NCI-H460 (cell line): ENCODE measurements at places on chromosomes 7 and 10.
A peak's percentile ranks its signal among the peaks of the same experiment; 100 is the strongest.

DNA sequence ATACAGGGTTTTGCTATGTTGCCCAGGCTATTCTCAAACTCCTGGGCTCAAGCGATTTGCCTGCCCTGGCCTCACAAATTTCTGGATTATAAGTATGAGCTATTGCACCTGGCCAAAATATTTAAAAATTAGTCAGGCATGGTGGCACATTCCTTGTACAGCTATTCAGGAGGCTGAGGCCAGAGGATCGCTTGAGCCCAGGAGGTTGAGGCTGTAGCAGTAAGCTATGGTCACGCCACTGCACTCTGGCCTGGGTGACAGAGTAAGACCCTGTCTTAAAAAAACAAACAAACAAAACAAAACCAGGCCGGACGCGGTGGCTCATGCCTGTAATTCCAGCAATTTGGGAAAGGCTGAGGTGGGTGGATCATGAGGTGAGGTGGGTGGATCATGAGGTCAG, 14.5 kb upstream of the SIRT1 start:
- no peak for DNase-seq

- peak; percentile 43 for DNase-seq
These were observed 975.2 kb downstream of the SORCS1 start for GRCh38 chr10:106189292-106189691.

DNA sequence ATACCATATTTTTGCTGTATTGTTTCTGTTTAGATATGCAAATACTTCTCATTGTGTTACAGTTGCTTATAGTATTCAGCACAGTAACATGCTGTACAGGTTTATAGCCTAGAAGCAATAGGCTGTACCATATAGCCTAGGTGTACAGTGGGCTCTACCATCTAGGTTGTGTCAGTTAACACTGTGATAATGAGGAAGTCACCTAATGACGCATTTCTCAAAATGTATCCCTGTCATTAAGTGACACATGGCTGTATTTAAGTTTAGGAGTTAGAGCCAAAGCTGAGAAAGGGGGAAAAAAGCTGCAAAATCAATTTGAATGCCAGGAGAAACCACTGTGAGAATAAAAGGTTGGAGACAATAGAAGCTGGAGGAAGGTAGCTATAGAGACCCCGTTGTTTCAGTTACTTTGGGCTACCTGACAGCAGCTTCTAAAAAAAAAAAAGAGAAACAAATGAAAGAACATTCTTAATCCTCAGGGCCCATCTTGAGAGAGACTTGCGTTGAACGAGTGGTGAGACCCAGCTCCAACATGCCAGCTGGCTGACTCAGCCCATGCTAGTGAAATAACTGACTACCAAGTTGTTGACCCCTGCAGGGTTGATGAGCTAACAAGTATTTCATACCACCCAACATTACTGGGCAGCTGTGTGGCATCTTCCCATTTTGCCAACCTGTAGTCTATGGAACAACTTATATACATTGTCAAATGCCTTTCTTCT, 8.7 kb downstream of the STARD3NL start:
- DNase-seq: no peak

DNA sequence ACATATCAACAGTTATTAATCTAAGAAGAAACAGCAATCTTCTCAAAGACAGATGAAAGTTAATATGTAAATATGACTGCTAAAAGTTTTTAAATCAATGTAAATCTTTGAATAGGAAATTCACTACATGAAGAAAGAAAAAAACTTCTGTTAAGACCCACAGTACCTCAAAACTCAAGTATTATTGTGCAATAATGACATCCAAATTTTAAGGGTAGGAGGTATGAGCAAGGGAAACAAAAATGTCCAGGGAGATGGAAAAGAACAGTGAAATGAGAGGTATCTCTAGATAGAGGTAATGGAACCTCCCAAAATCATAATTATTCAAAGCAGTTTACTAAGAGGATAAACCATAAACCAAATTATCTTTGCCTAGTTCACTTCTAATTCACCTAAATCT, 436.8 kb downstream of the PARD3 start:
- no peak for DNase-seq

- no peak for DNase-seq
These were observed 6.9 kb downstream of the MYOF start for GRCh38 chr10:93475227-93475626.

GRCh38 chr7:49773218-49773935, at the start of gene VWC2:
TSS of gene VWC2 (plus strand) at chr7:49773638. CDS start at chr7:49775436, 1,798 bp downstream.
- DNase-seq: no peak

DNA sequence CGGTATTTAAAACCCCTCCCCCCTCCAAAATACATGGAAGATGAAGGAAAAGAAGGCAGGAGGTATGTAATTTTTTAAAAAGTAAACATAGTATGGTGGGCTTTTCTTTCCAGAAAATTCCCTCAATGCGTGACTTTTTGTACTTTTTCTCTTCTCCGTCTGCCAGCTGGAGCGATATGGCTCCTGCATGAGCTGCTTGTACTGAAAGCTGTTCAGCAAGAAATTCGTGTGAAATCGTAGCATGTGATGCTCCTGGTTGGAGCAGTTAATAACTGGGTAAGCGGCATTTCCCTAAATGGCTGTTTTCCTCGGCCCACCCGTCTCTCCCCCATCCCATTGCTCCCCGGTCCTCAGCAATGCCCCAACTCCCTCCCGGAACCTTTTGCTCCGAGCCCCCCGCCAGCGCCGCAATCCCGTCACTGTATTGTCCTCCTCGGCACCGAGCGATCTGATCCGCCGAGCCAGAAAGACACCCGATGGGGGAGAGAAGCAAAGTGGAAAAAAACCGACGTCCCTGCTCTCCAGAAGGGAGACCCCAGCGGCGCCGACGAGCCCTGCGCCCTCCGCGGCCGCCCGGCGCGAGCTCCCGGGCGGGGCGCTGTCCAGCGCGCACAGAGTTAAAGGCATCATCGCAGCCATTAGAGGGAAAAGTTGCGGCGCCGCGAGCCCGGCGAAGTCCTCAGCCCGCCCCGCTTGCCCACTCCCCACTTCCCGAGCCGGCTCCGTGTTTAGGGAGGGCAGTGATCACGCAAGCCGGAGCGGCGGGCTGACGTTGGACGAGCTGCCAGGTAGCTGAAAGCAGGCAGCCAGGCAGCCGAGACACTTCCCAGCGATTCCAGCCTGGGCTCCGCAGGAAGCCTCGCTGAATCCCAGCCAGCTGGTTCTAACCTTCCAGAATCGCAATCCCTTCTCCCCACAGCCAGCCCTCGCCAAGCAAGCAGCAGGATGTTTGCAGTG, at the start of gene VSTM2A:
Gene VSTM2A, plus strand, starts transcription at position 707 of the 957 bp plus-strand sequence. CDS start 356 bp downstream, outside the sequence.
- no peak for DNase-seq

- DNase-seq: no peak
These were observed 114.9 kb downstream of the INPP5A start for GRCh38 chr10:132652446-132652845.

- DNase-seq: no peak
These were observed 37.8 kb upstream of the FZD9 start for GRCh38 chr7:73395538-73396503.
